ENCODE measurements at places on chromosomes 11 and 22.

DNA sequence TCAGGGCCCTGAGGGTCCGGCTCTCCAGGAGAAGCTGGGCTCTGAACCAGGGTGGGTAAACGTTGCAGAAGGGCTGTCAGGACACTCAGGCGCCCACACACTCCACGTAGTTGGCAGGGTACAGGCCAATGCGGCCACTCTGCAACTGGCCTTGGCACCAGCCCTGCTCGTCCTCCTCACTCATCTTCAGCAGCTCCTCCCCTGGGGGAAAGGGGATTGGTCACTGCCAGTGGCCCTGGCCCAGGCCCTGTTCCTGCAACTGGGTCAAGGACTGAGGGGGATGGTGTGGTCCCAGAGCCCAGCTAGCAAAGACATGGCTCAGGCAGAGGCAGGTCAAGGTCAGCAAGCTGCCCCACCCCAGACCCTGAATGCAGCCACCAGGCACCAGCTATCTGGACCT is 1.2 kb upstream of the ARFGAP2 start:
- no peak for DNase-seq

DNA sequence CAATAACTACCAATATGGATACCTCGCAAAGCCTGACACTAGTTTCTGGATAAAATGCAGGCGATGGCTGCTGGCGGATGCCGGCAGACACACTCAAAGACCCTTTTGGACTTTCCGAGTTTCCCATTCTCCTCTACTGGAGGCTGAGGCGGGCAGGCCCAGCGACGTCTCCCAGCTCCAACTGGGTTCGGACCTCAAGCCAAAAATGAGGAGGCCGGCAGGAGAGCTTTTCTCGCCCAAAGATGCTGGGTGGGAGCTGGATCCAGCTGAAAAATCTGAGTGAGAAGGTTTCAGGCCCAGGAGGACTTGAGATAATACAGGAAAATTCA is 428 bp upstream of the FEZ1 start:
- no peak for DNase-seq

DNA sequence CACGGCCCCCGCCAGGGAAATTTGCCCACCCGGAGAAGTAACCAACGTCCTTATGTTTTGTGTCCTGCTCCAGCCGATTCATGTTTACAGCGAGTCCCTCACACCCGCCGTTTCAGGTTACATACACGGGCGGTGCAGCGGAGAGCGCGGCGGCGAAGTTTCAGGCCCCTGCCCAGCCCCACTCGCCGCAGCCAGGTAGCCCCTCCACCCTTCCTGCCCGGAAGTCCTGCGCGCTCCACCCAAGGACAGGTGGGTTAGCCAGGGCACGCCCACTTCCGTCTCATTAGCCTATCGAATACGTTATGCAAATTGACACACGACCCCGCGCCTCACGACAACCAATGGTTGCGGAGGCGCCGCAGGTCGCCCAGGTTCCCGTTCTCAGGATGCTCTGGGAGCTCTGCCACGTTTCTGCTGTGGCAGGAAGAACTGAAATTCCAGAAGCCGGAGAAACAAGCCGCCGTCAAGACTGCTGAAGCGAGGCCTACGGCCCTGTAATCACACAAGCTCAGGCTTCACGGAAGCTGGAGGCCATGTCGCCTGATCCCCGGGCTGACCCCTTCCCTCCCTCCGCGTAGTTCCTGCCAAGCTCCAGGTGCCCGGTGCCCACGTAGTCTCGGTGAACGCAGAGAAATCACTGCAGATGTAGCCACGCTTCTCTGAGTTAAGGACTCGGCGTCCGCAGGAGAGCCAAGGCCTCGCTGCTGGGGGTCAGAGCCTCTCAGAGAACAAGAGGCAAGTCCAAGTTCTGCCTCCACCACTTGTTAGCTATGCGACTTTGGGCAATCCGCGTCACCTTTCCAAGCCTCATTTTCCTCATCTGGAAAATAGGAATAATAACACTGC is 22.4 kb upstream of the MYH9 start:
- no peak for DNase-seq

DNA sequence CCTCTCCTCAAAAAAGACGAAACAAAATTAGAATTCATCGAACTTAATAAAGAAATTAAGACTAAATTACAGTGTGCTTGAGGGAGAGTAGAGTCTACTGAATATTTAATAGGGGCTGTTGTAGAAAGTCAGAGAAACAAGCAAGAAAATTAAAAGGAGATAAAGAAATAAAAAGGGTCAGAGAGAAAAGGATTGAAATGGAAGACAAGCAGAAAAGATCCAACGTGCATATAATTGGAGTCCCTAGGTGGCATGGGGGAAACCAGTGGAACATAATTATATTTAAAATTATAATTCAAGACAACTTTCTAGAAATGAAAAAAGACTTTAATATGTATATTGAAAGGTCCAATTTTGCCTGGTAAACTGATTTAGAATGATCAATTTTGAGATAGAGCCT is 74.3 kb downstream of the ACER3 start:
- no peak for DNase-seq

GRCh38 chr11:83051760-83052671 is 19.7 kb downstream of the RAB30 start:
- peak; percentile 84 for DNase-seq

GRCh38 chr11:126137136-126137535 is 74.3 kb downstream of the RPUSD4 start:
- no peak for DNase-seq

DNA sequence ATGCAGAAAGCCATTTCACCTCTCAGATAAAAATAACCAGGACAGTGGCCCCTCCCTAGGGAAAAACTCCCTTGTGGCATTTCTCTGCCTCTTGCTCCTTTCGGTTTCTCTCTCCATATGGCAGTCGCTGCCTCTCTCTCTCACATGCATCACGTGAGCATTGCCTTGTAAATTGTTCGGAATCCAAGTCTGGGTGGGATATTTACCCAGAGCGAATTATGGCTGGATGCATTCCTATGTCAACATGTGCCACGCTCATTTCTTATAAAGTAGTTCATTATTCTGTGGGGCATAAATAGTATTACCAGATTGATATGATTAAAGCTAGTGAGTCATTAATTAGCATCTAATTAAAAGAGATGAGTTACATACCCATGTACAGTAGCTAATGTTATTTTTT is 392.9 kb downstream of the INSC start:
- no peak for DNase-seq

- DNase-seq: no peak
These were observed 535 bp downstream of the TRABD start for GRCh38 chr22:50186181-50186714.

GRCh38 chr11:95984072-95984471 is 60.2 kb upstream of the MTMR2 start:
- DNase-seq: no peak

DNA sequence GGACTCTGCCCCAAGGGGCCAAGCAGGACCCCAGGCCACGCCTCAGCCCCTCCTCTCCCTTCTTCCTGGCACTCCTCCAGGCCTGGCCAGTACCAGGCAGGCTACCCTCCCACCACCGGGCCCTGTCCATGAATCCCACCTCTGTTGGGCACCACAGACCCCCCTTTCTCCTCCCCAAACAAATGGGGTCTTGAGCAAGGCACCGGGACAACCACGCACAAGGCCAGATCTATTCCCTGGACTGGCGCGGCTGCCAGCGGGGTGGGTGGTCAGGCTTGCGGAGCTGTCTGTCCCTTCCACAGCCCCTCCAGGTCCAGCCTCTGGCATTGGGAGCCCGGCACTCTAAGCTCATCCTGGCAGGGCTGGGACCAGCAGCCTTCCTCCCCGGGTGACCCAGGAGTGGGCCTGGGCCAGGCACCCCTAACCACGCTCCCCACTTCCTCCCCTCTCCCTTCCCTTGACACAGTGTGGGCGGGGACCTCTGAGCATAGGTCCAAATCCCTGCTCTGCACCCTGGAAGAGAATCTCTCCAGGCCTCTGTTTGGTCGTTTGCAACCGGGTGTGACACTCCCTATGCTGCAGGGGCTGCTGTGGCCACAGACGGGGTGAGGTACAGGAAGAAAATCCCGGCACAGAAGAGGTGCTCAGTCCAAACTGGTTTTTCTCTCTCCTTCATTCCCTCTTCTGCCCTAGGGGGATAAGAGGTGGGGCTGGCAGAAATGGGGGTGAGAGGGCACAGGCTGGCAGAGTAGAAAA is 14.6 kb downstream of the ELFN2 start:
- no peak for DNase-seq

DNA sequence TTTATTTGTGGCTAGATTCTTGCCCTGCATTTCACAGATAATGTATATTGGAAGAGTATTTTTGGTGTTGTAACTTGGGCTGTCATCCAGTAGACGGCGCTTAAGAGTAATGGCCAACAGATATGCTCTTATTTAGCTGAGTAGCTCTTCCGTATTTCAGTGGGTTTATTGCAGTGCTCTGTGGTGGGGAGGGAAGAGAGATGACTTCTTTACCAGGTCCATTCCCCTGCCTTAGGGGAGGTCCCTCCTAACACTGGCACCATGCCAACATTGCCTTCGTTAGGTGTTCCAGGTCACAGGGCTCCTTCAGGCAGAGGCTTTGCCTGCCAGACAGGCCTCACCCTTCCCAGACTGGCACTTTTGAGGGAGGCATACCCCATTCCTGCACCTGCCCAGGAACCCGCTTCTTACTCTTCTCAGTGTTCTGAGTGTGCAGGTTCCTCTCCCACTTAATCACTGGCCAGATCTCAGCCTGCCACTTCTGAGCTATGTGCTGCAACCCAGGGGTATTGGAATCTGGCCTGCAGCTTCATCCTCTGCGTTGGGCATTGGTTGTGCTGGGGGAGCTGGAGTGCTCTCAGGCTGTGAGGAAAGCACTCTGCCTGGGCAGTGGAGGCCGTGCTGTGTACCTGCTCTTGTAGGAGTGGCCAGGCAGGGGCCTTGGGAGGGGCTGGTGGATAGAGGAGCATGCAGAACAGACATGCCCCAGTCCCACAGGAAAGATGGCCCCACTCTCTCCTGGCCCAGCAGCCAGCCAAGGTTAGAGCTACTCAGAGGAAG is 29.4 kb upstream of the SLN start:
- DNase-seq: peak; percentile 39

GRCh38 chr11:73528483-73529203 is 69.3 kb downstream of the FAM168A start:
- DNase-seq: no peak

GRCh38 chr22:29079218-29079901 is 6.5 kb downstream of the KREMEN1 start:
- no peak for DNase-seq

DNA sequence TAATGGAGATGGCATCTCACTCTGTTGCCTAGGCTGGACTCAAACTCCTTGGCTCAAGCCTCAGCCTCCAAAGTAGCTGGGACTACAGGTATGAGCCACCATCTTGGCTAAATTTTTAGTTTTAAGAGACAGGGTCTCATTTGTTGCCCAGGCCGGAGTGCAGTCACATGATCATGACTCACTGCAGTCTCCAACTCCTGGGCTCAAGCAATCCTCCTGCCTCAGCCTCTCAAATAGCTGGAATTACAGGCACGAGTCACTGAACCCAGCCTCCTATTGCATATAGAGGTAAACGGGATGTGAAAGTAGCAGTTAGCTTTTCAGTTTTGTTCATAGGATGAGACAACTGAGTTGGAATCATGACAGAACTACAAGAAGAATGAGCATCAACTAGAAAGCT is 9.5 kb upstream of the NAALAD2 start:
- no peak for DNase-seq

- DNase-seq: peak; percentile 12
These were observed 258.3 kb downstream of the LRRC4C start for GRCh38 chr11:41201156-41201555.

- no peak for DNase-seq
These were observed 737 bp downstream of the BCL2L13 start for GRCh38 chr22:17639247-17639741.

- DNase-seq: no peak
These were observed 17.7 kb downstream of the NAV2 start for GRCh38 chr11:19730373-19730772.

GRCh38 chr11:34343153-34343552 is 14.7 kb downstream of the ABTB2 start:
- no peak for DNase-seq

GRCh38 chr11:67409261-67409666 is 5.4 kb downstream of the TBC1D10C start:
- DNase-seq: no peak

- no peak for DNase-seq
These were observed 516.7 kb downstream of the JRKL start for GRCh38 chr11:96906476-96906875.

DNA sequence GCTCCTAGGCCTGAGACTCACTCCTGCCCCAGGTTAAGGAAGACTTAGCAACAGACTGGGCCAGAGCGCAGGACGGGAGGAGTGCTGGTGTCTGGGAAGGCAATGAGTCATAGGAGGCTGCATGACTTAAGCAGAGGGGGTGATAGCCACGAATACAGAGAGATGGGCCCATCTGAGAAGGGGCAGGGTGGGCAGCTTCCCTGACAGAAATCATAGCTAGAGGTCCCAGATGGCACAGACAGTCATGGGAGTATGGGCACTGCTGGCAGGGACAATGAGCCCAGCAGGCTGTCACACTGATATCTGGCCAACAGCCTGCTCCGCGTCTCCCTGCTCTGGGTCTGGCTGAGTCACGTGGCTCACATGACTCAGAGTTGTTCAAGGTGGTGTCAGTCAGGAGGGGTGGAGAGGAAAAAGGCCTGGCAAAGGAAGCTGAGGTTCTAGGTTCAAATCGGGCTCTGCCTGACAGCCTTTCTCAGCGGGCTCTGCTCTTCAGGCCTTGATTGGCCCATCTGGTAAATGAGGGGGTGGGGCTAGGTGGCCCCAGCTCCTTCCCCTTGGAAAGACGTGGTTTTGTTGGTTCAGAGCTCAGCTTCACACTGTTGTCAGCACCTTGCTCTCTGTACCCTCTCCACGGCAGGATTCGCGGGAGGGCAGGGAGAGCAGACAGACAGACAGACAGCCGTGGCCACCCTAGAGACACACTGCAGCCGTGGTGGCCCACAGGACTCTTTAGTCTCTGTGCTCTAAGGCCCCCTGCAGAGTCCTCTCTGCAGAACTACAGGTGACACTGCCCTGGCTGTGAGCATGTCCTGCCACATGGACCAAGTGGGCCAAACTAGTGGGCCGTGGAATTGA is 47.8 kb downstream of the DBX1 start:
- DNase-seq: peak; percentile 78

DNA sequence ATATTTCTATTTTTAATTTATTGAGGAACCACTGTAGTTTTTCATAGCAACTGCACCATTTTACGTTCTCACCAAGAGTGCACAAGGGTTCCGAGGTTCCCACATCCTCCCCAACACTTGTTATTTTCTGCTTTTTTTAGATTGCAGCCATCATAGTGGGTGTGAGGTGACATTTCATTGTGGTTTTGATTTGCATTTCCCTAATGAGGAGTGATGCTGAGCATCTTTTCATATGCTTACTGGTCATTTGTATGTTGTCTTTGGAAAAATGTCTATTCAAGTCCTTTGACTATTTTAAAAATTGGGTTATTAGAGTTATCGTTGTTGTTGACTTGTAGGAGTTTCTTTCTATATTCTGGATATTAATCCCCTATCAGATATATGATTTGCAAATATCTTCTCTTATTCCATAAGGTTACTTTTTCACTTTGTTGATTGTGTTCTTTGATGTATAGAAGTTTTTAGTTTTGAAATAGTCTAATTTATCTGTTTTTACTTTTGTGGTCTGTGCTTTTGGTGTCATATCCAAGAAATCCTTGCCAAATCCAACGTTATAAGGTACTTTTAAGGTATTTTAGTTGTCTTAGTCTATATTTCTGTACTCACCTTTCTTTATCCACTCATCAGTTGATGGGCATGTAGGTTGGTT is 9.0 kb downstream of the NEAT1 start:
- DNase-seq: no peak

- DNase-seq: no peak
These were observed 43.1 kb upstream of the GRAMD1B start for GRCh38 chr11:123386796-123387510.

GRCh38 chr11:58068655-58069054 is 37.9 kb downstream of the OR6Q1 start:
- DNase-seq: no peak
